ENCODE measurements at places on chromosomes 4 and X.

DNA sequence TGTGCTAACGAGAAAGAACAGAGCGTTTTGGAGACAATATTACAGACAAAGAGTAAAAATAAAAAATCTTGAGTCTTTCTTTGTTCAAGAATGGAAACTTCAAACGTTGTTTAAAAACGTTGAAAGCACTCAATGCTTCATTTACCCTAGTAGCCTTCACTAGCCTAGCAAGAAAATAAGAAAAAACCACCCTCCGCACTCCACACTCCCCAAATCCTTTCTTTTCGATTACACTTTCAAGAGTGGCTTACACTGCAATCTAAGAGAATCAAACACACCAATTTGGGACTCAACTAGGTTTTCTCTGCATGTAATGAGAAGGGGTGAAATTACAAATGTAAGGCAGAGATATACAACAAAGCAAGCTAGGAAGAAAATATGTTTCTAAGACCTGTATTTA is 4.7 kb downstream of the TMSB4X start:
- DNase-seq = no peak

DNA sequence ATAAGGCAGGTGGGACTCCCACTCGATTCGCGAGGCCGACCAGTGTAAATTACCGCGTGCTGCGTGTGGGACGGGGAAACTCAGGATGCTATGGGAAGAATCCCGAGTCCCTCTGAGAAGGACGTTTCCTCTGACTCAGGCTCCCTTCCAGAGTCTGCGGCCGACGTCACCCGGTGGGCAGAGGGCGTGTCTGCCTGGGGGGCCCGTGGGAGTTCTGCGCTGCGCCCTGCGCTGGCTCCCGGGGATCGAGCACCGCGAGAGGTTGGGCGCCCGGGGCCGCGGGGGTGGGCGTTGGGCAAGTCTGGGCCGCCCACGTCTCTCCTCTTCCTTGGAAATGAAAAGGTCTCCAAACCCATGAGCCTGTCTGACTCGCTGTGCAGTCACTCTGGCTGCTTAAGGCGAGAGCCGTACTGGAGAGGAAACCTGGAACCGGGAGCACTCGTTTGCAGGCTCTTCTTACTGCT is 568 bp downstream of the NIPAL1 start:
- peak; percentile 8 for DNase-seq

- no peak for DNase-seq
Observed at GRCh38 chr4:39947963-39948362, 29.7 kb downstream of the PDS5A start.

DNA sequence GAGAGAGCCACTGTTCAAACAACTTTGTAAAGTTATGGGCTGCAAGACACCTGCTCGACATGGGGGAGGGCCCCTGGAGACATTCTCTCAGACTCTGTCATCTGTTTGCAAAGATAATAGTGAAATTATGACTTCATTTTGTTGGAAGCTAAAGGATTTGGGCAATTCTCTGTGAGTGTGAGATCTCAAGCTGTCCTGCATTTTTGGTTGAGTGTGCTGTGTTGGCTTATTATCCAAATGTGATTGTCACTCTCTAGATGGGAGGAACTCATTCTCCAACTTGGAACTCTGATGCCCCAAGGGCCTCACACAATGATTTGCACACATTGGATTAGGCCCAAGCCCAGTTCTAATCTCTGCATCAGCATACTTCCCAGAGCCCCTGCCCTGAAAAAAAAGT is 63.7 kb downstream of the STK32B start:
- no peak for DNase-seq

DNA sequence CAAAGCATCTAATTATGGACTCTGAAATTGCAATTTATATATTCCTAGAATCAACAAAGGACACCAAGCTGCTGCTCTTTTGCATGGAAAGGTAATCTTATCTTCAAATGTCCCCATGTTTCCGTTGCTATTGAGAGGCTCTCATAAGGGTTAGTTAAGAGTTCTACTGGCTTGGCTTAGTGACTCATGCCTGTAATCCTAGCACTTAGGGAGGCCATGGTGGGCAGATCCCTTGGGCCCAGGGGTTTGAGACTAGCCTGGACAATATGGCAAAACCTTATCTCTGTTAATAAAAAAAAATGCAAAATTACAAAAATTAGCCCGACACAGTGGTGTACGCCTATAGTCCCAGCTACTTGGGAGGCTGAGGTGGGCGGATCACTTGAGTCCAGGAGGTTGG is 93.4 kb upstream of the RAPGEF2 start:
- DNase-seq = no peak

DNA sequence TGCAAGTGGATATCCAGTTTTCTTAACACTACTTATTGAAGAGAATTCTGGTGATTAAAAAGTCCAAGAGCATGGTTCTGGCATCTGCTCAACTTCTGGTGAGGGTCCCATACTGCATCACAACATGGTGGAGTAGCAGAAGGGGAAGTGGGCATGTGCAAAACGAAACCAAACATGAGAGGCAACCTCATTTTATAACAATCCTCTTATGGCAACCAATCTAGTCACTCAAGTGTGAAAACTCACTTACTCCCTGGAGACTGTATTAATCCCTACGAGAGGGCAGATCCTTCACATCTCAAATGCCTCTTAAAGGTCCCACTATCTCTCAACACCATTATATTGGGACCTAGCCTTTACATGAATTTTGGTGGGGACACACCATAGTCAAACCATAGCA is 55.4 kb upstream of the TRO start:
- no peak for DNase-seq

DNA sequence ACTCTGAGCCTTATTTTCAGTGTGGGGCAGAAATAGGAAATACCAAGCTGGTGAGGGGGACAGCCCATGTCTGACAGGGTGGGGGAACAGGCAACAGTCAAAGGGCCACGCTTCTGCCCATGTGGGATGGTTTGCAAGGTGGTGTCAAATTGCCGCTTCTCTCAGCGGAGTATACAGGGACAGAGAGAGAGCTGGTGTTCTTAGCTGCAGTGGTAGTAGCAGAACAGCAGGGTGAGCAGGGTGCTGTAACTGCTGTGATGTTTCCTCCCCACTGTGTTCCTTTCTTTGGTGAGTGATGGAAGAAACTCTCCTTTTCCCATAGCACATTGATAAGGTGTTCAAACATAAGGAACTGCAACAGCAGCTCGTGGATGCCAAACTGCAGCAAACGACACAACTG is 37.9 kb downstream of the RBBP7 start:
- DNase-seq = no peak

DNA sequence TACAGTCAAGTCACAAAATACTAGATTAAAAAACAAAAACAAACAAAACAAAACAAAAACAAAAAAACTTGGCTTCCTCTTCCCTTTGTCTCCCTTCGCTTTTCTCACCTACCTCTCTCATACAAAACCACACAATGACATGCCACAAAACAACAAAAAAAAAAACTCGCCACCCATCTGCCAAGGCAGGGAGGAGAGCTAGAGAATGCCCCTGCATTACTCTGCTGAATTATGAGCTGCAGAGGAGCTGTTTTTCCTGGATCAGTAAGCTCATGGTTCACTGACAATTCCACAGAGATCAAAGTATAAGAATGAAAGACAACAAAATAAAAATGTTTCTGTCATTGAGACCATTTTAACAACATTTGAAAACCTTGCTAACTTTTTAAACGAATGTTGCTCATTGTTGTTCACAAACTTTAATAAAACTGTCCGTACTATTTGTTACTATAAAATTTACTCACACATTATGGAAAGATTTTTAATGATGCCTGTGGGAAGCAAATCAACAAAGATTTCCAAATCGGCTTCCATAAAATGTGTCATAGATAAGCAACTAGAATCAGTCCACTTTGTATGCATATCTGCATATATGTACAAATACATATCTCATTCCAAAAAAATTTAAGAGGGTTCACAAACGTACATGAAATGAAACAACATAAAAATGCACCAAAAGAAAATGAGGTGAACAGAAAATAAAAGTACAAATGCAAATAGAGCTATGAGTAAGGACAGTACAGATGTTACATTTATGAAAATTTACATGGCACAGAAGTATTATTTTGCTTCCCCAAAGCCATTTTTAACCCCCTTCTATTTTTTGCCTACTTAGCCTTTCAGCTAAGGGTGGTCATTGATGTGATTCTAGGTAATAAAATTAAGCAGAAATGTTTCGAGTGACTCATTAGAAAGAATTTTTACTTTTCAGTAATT is 252.4 kb upstream of the FAT4 start:
- DNase-seq = no peak

DNA sequence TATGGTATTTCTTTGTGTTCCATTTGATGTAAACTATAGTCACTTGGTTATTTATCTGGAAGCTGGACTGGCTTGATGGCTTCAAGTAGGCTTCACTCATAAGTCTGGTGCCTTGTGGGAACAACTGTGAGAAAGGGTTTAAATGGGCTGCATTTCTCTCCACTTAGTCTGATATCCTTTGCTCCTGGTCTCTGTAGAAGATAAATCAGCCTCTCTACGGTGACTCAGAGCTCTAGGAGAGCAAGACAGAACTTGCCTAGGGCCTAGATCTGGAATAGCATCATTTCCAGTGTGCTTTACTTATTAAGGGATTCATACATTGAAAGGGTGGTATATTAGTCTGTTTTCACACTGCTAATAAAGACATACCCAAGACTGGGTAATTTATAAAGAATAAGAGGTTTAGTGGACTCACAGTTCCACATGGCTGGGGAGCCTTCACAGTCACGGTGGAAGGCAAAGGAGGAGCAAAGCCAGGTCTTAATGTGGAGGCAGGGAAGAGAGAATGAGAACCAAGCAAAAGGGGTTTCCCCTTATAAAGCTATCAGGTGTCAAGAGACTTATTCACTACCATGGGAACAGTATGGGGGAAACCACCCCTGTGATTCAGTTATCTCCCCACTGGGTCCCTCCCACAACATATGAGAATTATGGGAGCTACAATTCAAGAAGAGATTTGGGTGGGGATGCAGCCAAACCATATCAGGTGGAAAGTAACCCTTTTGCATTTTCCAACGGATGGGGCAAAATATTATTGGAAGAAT is 1746.4 kb upstream of the PCDH7 start:
- no peak for DNase-seq

- no peak for DNase-seq
Observed at GRCh38 chrX:129534816-129535578, 5.1 kb upstream of the OCRL start.

- no peak for DNase-seq
Observed at GRCh38 chr4:138804711-138805110, 210.9 kb upstream of the NOCT start.

- DNase-seq = no peak
Observed at GRCh38 chr4:689723-690122, 772 bp upstream of the SLC49A3 start.

- DNase-seq = no peak
Observed at GRCh38 chr4:89942811-89943210, 48.2 kb downstream of the MMRN1 start.

- no peak for DNase-seq
Observed at GRCh38 chrX:11449613-11450012, 156.4 kb downstream of the AMELX start.

DNA sequence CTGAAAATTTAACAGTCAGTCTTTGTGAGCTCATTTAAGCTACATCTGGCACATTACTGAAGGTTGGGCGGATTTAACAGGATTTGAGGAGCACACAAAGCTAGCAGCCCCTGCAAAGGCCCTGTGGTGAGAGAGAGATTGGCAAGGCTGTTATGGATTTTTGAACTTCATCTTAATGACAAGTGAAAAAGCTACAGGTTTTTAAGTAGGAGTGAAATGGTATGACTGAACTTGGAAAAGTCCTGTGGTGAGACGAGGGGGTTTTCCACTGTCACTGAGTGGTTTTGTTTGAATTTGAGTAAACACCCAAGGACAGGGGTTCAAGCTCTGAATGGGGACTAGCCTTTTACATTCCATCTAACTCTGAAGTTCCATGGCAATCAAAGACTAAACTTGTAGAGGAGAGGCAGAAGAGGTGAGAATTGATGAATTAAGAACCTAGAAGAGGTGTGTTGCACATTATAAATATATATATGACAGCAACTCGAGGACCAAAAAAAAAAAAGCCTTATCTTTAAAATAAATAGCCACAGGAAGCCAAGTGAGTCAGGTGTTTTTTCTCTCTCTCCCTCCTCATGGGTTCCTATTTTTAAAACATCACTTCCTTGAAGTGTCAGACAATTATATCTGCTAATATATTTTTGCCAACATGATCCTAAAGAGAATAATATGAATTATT is 47.8 kb upstream of the CLNK start:
- no peak for DNase-seq

GRCh38 chr4:185792384-185793115 is 19.4 kb downstream of the SORBS2 start:
- no peak for DNase-seq

GRCh38 chr4:41106081-41106480 is 108.3 kb downstream of the APBB2 start:
- DNase-seq = no peak

- DNase-seq = no peak
Observed at GRCh38 chrX:28099166-28099565, 117.9 kb upstream of the DCAF8L1 start.

DNA sequence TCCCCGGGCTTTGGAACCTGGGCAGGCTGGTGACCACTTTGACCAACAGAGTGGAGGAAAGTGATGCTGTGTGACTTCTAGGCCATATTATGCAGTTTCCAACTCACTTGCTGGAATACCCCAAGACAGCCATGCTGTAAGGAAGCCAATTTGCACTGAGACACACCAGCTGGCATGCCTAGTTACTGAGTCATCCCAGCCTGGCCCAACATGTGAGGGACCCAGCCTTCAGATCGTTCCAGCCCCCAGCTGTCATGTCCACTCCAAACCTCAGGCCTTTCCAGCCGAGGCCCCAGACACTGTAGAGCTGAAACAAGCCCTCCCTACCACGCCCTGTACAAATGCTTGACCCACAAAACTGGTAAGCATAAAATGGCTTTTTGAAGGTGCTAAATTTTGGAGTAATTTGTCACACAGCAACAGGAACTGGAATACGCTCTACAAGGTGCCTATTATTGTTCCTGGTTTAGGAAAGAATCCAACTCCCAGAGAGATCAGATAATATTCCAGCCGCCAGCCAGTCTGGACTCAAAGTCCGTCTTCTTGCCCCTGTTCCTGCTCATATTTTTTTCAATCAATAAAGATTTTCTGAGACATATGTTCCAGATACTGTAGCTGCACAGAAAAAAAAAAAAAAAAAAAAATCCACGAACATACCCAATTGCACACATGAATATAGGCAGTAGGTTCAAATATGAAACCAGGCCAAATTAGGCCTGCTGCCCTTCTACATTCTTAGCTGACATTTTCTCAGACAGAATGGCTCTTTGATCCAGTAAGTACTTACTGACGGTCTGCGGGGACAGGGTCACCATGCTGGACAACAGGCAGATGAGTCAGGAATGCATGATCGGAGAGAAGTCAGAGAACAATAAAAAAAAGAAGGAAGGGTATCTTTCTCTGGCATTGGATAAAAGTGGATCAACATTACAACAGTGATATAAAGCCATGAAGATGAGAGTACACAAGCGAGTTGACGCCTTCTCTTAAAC is 35.1 kb downstream of the SH3KBP1 start:
- DNase-seq = no peak

DNA sequence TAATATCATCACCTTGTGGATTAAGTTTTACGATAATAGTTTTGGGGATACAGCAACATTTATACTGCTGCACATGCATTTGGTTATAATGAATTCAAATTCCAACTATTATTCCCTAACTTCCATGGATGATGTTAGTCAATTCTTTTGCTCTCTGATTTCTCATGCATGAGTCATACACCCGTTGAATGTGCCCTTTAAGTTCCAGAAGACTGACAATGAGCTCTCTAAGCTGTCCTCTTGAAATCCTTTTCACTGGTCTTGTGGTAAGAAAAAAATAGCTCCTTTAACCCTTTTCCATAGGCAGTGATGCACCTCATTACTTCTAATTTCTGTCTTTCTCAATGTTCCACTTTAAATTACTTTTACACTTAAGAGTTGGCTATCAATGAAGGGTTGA is 1095.2 kb upstream of the POU3F4 start:
- no peak for DNase-seq
